ENCODE measurements at places on chromosomes 7 and 10.

- peak; percentile 23 for DNase-seq
Measured at GRCh38 chr7:8114175-8114574, 145.6 kb downstream of the GLCCI1 start.

- DNase-seq = peak; percentile 7
Measured at GRCh38 chr10:106711313-106711906, 453.1 kb downstream of the SORCS1 start.

GRCh38 chr7:12746211-12746610 lies 58.8 kb downstream of the ARL4A start:
- DNase-seq = no peak

DNA sequence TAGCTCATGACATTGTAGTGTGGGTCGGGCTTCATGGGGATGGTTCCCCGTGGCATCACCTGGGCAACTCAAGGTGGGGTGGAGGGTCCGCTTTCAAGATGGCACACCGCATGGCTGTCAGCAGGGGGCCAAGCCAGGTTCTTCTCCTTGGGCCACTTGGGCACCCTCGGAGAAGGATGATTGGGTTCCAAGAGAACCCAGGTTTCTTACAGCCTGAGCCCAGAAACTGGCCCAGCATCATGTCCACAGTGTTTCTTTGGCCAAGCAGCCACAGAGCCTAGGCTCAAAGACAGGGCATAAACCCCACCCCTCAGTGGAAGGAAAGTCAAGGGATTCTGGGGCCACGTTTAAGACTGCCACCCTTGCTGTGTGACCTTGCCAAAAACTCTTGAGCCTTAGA lies 110.6 kb downstream of the PTPN20 start:
- DNase-seq = no peak

- DNase-seq = no peak
Measured at GRCh38 chr7:114148779-114149178, 230.0 kb upstream of the PPP1R3A start.

DNA sequence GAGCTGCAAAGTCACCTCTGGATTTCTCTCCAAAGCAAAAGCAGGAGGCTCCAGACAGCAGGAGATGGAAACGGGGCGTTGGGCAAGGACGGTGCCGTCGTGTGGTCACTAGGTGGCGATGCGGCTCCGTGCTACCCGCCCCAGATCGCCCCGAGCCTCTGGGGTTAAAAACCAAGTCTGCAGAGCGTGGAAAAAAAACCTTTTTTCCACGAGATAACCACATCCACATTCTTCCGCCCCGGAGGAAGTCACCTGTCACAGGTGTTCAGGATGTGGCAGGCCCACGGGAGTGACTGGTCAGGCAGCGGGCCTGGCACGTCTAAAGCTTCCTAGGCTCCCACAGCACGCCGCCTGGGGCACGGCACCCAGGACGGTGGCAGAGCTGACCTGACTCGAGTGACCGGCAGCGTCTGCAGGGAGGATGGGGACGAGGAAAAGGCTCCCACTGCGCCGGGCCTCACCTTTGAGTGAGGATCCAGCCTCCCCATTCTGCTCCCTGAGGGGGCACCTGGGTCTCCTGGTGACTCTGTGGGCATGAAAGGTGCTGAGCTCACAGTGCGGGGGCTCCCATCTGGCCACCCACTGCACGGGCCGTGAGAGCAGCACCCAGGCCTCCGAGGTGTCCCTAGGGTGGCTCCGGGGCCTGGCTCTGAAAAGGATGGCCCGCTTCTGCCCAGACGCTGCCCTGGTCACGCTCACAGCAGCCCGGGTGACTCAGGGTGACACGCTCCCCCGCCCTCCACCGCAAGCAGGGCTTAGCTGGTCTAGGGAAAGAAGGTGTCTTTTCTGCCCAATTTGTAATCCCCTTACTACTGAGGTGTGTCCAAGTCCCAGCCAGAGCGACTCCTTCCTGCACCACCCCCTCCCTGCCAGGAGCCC lies 71.3 kb upstream of the TNRC18 start:
- DNase-seq = peak; percentile 88

GRCh38 chr10:60708666-60709065 lies 69.6 kb upstream of the CDK1 start:
- DNase-seq = no peak

DNA sequence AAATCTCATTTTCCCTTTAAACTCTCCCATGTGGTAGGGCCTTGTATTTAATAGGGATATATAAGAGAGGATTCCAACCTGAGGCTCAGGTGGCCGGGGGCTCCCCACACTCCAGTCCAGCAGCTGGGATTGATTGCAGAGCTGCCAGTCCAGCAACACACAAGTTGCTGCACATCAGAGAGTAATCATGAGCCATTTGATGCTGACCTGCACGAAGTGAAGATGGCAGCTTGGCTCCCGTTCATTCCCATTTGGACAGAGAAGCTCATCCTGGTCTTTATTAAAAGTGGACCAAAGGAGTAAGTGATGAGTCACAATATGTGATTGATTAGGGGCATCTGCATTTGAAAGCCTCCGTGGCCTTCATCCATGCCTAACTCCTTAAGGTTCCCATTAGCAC lies 202.4 kb downstream of the PLXNA4 start:
- no peak for DNase-seq

GRCh38 chr7:20249920-20250319 lies 32.7 kb upstream of the MACC1 start:
- DNase-seq = no peak

GRCh38 chr7:41306486-41306885 lies 396.4 kb downstream of the INHBA start:
- no peak for DNase-seq

GRCh38 chr7:112400141-112400540 lies 50.1 kb upstream of the IFRD1 start:
- no peak for DNase-seq

- peak; percentile 22 for DNase-seq
Measured at GRCh38 chr7:142787783-142788182, 17.0 kb downstream of the PRSS2 start.

GRCh38 chr10:60564475-60564874 lies 174.8 kb upstream of the ANK3 start:
- DNase-seq = no peak

- no peak for DNase-seq
Measured at GRCh38 chr10:1049425-1049958, 573 bp upstream of the IDI1 start.

DNA sequence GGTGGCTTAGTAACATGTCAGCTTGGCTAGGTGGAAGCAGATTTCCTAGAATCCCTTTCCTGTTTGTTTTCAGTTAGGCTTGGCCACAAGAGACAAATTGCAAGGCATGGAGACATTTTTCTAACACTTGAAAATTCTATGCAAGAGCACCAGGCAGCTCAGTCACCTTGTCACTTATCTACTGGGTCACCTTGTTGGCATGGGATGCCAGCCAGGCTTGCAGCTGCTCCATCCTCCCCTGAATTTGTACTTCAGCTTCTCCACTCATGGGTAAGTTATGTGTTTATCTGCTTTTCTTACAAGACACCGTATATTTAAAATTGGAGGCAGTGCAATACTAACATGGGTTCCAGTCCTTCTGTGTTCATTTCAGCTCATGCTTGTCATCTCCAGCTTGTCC lies 40.2 kb upstream of the CCSER2 start:
- no peak for DNase-seq

DNA sequence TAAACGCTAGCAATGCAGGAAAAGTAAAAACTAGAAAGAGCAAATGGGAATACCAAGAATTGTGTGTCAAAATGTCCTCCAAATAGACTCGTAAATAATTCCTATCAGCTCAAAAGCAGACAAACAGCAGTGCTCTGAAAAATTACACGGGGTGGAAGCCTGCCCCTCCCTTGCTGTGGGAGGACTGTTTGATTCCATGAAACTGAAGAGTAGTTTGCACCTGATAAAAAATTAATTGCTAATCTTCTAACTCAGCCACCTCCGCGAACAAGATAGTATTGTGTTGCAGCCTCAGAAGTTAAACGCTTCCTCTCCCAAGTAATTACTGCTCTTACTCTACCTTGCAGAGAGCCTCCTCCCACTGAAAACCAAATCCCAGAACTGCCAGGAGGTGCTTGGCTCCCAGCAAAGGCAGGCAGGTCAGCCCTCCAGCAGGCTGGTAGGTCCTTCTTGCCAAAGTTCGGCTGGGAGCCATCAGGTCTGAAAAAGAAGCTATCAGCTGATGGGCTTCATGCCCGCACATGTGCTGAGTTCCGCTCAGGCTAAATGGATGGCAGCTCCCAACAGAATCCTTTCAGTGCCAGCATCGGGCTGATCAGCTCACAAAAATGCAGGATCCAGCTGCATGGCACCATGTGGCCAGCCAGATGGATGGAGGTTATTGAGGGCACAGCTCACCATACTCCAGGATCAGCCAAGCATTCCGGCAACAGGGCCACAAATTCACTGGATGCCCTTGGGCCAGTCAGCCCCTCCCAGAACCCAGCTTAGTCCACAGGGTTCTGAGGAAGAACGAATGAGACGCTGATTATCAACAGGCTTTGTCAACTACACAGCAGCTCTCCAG lies 37.1 kb downstream of the MAD1L1 start:
- no peak for DNase-seq

- DNase-seq = no peak
Measured at GRCh38 chr7:17401791-17402627, 103.6 kb downstream of the AHR start.

DNA sequence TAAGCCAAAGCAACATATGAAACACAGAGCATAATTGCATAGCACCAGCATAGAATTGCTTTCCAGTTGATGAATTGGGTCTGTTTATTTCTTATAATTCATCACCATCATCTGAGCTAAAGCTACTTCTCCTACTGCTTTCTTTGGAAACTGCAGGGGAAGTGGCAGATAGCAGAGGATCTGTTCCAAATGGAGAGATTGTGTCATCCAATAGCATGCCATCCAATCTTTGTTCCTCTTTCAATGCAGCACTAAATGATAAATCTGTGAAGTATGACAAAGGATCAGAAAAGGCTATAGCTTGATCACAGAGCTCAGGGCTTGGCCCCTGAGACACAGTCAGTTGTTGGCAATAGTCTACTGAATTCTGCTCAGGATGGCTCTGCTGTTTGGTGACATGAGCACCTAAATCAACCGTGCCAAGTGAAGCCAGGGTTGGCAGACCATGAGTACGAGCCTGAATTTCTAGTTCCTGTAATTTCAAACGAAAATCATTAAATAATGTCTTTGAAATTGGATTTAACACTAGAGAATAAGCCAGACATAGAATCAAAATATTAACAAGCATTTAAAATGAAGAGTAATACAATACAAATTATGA lies 90.0 kb downstream of the TFEC start:
- DNase-seq = no peak

GRCh38 chr7:19930051-19930450 lies 156.6 kb upstream of the TMEM196 start:
- DNase-seq = no peak

GRCh38 chr7:24227068-24227467 lies 56.9 kb upstream of the NPY start:
- no peak for DNase-seq

GRCh38 chr7:64881461-64882287 lies 21.4 kb upstream of the ZNF273 start:
- DNase-seq = no peak

- DNase-seq = no peak
Measured at GRCh38 chr7:30862995-30863705, 48.5 kb upstream of the AQP1 start.

DNA sequence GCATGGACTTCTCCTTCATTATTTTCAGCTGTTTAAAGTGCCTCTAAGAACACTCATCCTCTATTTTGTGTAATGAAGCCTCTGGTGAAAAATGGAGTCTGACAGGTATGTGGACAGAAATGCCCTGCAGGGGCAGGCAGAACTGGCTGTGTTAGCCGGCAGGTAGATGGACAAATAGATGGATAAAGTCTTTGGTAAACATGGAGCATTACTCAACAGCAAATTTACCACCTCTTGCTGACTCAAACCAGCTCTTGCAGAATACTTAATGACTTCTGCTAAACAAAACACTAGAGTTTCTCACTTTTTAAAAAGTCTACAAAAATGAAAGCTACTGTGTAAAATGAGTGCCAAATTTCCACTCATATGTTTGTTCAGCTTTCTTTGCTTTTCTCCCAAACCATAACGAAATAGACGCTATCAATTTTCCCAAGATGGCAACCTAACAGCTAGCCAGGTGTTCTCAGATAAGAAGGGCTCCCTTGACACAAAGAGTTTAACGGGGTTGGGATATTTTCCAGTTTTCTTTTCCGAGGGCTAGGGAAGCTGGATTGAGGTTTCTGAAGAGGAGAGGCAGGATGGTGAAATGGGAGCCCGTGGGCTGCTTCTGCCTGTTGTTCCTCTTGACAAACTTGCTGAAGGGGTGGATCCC lies 71.9 kb upstream of the HABP2 start:
- no peak for DNase-seq

- no peak for DNase-seq
Measured at GRCh38 chr7:132490474-132490873, 85.8 kb downstream of the PLXNA4 start.

DNA sequence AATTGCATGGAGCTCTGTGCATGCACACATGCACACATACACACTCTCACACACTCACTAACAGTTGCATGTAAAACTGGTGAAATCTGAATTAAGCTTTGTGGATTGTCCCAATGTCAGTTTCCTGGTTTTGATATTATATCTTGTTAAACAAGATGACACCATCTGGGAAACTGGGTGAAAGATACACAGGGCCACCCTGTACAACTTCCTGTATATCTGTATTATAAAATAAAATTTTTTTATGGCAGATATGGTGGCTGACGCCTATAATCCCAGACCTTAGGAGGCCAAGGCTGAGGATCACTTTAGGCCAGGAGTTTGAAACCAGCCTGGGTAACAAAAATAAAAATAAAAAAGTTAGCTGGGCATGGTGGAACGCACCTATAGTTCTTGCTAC lies 87.4 kb downstream of the PTPN20 start:
- DNase-seq = no peak

All from CD4-positive, alpha-beta T cell treated with Interleukin-17A for 4 hours (primary cell).